ENCODE measurements at places on chromosomes 3 and 15.
A peak's percentile ranks its signal among the peaks of the same experiment; 100 is the strongest.

DNA sequence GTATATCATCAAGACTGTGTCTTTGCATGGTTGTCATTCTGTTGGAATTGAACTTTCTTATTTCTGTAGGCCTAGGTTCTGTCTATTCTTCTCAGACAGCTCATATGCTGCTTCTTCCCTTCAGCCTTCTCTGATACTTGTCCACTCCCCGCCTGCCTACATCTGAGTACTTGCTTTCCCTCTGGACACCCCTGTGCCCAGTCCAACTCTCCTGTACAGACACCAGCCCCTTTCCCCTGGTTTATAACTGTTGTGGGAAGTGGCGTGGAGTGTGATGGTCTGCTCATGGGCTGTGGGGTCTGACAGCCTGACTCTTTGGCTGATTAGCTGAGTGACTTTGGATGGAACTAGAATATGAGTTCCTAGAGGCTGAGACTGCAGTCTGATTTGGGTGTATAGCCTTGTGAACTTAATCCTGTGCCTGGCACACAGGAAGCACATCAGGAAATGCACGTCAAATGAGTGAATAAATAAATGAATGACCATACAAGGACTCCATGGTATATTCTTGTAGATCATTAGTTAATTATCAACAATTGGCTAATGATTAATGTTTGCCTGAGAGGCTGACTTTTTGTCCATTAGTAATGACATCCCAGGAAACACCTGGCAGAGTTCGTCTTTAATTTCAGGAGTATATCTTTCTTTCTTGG lies 11.8 kb downstream of the CACNA1D start:
- peak; percentile 59 for DNase-seq

DNA sequence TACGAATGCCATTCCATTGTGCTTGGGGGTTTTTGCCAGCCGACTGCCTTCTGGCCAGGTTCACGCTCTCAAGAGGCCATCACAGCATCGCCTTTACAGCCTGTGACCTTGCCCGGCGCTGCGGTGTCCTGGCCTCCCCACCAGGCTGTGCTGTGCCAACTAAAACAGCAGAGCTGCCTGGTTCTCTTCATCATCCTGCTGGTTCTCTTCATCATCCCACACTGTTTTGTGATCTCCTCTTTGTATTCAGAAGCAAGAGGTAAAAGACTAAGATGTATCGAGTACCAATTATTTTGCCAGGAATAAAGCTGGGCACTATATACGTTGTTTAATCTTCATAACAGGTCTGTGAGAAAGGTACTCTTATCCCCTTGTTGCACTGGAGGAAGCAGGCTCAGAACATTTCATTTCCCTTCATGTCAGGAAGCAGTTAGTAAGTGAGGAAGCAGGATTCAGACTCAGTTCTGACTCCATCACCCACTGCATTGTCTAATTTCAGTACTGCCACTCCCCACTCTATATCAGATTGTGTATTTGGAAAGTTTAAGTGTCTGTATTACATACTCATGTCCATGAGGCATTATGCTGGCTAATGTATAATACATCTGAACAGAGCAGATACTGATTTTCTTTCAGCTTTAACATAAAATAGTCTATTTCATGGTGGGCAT lies 92.7 kb downstream of the LRRC28 start:
- DNase-seq = peak; percentile 8

GRCh38 chr3:194711913-194712312 lies 26.2 kb downstream of the FAM43A start:
- no peak for DNase-seq

DNA sequence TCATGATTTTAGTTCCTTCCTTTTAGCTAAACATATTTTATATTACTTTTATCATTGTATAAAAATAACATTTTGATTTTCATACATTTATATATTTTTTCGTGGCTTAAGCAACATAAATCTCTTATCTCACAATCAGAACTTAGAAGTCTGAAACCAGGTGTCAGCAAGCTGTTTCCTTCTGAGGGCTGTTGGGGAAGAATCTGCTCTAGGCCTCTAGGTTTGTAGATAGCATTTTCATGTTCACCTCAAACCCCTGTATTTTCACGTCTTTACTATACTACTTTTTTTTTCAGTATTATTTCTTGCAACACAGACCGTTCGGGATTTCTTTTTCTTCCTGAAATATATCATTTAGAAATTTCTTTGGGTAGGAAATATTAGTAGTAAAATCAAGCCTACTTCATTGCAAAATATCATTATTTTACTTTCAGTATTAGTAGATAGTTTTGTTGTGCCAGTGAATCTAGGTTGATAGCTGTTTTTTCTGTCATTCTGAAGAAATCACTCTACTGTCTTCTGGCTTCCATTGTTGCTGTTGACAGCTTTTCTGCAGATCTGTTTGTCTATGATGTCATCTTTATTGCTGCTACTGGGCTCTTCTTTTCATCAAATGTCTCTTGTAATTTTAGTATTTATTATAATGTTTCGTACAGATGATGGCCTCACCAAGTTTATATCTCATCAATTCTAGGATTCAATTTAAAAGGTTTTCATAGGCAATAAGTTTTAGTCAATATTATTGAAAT lies 756.3 kb downstream of the VGLL3 start:
- peak; percentile 21 for DNase-seq

DNA sequence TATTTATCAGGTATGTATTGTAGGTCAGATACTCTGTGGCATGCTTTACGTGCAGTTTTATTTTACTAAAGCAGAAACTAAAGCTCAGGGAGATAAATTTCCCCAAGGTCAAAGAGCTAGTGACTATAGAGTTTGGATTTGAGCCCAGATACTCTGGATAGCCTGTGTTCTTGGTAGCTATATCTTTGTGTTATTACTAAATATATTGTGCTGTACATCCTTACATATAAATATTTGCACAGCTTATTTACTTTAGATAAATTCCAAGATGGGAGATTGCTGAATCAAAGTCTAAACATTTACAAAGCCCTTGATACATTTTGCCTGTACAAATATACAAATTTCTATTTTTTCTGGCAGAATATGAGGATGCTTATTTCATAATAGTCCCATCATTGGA lies 660.9 kb upstream of the NAALADL2 start:
- DNase-seq = peak; percentile 57

DNA sequence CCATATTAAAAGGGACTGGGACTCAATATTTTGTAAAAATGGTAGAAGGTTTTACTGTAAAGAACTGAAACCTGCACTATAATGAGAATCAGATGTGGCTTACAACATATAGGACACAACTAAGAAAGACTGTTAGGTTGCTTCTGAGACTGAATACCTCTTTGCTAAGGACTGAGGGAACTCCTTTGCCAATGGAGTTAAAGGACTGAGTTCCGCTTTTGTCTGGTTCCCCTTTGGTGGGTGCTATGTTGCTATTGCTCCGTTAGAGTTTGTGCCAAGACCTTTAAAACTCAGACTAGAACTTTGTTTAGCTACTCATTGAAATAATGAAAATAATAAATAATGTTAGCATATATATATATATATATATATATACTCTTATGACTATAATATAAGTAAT lies 147.8 kb upstream of the KCNMB2 start:
- DNase-seq = no peak

- peak; percentile 71 for DNase-seq
Measured at GRCh38 chr3:139111392-139112229, 66.9 kb upstream of the PRR23C start.

- no peak for DNase-seq
Measured at GRCh38 chr15:68743256-68743655, 77.4 kb downstream of the ANP32A start.

GRCh38 chr15:32831485-32831884 lies 113.7 kb downstream of the GREM1 start:
- DNase-seq = no peak

GRCh38 chr3:18713577-18713951 lies 288.4 kb upstream of the SATB1 start:
- DNase-seq = no peak

DNA sequence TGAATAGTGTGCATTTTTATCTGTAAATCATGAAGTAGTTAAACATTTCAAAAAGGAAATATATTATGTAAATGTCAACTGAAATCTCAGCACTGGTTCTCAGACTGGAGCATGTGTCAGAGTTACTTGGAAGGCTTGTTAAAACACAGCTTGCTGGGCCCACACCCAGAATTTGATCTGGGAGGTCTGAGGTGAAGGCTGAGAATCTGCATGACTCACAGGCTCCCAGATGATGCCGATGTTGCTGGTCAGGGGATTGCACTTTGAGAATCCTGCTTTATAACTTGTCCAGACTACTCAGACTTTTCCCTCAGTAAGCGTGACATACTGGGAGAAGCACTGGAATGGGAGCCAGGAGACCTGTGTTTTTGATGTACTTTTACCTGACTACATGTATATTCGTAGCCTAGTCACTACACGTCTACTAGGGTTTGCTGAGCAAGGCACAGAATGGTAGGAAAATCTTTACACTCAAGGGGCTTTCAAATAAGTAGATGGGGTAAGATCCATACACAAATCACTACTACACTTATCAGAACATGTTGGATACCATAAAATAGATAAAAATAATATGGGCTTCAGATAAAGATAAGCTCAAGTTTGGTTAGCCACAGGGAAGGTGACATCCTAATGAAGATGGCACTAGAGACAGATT lies 77.1 kb upstream of the MEX3B start:
- no peak for DNase-seq

DNA sequence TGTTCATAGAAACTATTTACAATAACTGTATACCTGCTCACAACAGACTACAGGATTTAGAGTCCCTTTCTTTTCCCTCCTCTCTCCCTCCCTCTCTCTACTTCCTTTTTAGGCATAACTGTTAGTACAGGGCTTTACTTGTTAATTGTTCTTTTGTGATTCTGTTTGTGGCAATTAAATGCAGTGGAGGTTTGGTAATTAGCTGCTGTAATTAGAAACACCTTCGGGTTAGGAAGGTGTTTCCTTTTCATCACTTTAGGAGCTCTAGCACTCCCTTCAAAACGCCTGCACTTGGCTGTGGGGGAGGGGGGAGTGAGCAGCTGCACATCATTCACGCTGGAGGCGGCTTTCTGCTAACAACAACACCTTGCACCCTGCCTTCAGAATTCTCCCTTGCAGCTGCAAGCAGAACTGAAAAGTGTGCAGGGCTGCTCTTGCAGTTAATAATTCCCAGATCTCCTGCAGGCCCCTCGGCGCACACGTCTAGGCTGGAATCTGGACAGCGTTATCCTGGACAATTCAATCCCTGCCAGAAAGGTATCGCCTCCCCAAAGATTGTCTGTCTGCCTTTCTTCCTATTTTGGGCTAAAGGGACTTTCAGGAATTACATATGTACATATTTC lies 242.6 kb upstream of the RGMA start:
- peak; percentile 49 for DNase-seq

- DNase-seq = no peak
Measured at GRCh38 chr3:11820531-11821041, 26.1 kb downstream of the TAMM41 start.

- DNase-seq = no peak
Measured at GRCh38 chr3:32184187-32184730, 54.2 kb upstream of the CMTM8 start.

DNA sequence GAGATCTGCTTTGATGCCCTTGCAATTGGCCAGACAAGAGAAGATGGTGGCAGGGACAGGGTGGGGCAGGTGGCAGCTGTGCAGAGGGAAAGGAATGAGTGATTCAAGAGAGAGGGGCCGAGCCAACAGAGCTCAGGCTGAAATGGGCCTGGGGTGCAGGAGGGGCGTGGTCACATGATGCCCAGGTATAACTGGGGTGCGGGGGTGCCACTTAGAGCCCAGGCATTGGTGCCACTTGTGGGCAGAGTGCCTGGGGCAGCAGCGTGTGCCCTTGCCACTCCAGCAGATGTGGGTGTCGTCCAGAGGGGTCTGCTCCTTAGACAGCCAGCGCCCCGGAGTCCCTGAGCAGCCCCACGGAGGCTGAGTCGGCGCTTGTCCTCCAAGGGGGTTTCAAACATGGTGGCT lies 88.7 kb downstream of the PLXNA1 start:
- no peak for DNase-seq

DNA sequence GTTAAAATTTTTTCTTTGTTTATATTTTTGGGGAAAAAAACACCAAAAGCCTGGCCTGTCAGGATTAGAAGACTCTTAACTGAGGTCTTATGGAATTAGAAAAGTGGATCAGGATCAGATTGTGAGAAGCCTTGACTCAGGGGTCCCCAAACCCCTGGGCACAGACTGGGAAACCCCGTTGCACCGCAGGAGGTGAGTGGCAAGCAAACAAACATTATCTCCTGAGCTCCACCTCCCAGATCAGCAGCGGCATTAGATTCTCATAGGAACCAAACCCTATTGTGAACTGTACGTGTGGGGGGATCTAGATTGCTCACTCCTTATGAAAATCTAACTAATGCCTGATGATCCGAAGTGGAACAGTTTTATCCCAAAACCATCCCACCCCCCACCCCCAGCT lies 117.2 kb downstream of the TCF12 start:
- no peak for DNase-seq

GRCh38 chr15:33839540-33839939 lies 128.8 kb upstream of the CHRM5 start:
- no peak for DNase-seq

- no peak for DNase-seq
Measured at GRCh38 chr3:18679238-18679637, 254.1 kb upstream of the SATB1 start.

- peak; percentile 48 for DNase-seq
Measured at GRCh38 chr3:197454014-197454413, 101.8 kb downstream of the BDH1 start.

DNA sequence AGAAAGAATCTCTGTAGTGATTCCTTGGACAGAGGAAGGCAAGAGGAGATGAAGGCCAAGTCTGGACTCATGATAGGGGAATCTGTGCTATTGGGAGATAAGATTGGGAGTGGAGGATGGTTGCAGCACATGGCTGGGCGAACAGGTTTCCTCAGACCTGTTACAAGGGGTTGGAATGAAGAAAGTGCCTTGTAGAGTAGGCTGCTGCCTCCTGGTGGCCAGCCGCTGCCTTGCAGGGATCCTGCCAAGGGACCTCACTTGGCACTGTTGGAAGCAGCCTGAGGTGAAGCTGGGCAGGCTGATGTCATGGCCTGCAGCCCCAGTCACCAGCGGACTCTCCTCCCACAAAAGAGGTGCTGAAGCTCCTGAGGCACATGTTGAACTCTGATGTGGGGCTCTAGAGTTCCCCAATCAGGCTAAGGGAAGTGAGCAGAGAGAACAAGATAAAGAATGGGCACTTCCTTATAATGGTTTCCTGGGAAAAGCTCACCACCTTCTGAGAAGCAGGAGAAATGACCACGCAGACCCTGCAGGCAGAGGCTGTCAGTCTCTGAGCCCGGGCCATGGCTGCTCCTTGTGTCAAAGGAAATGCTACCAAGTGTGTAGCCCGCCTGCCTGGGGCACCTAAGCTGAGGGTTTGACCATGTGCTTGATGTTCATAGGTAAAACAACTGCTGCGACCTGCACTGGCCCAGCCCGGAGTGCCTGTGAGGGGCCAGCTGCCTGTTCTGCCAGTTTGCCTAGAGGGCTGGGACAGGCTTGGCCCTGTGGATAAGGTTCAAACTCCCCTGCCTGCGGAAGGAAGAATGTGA lies 1.6 kb upstream of the TEX264 start:
- peak; percentile 80 for DNase-seq

- no peak for DNase-seq
Measured at GRCh38 chr3:39149059-39149455, 4.3 kb downstream of the CSRNP1 start.

- DNase-seq = no peak
Measured at GRCh38 chr15:25718169-25718536, 145.0 kb downstream of the ATP10A start.

- no peak for DNase-seq
Measured at GRCh38 chr3:193814166-193814892, 221.3 kb downstream of the OPA1 start.

Data from DMS53 (cell line).